Mammary microvascular endothelial cell (primary cell): ENCODE measurements at places on chromosomes 12 and 14. TPM values are rescaled to one million over a fixed set of nuclear protein-coding genes. Genes with fewer than 3 reads are reported as not detected.

The ARMH4 gene
- total RNA-seq, result 0.59 and 1.8 TPM in 2 replicates

The HIGD1C gene
- total RNA-seq, result not detected in 2 replicates

The FRS2 gene
- total RNA-seq, result 9.9 and 13.9 TPM in 2 replicates

The PDZRN4 gene
- not detected in 2 replicates for total RNA-seq

The OLR1 gene
- not detected in 2 replicates for total RNA-seq

The AVPR1A gene
- total RNA-seq, result not detected in 2 replicates

The CFAP251 gene
- 2.5 and 5.5 TPM in 2 replicates for total RNA-seq

The RIPK3 gene
- total RNA-seq, result 2.3 and 4.4 TPM in 2 replicates

The KLRK1 gene
- total RNA-seq, result not detected in 2 replicates

The WNT1 gene
- total RNA-seq, result not detected in 2 replicates

The PAPOLA gene
- total RNA-seq, result 72.9 and 74.2 TPM in 2 replicates

The GCH1 gene
- 12.8 and 13.9 TPM in 2 replicates for total RNA-seq

The ANKRD33 gene
- total RNA-seq, result 1.0 TPM in 1 of 2 replicates, not detected in the other

The IRF9 gene
- 55.8 and 57.5 TPM in 2 replicates for total RNA-seq

The HVCN1 gene
- 2.5 and 4.1 TPM in 2 replicates for total RNA-seq

The GNPTAB gene
- 27.6 and 28.0 TPM in 2 replicates for total RNA-seq

The DPY19L2 gene
- 1.5 and 1.6 TPM in 2 replicates for total RNA-seq

The CIROP gene
- total RNA-seq, result not detected in 2 replicates

The YY1 gene
- total RNA-seq, result 34.1 and 36.2 TPM in 2 replicates

The LYSET gene
- 12.9 and 17.7 TPM in 2 replicates for total RNA-seq

The ST8SIA1 gene
- total RNA-seq, result 0.25 TPM in 1 of 2 replicates, not detected in the other

The POTEG gene
- not detected in 2 replicates for total RNA-seq
